ENCODE measurements at places on chromosomes 1 and 21.
A peak's percentile ranks its signal among the peaks of the same experiment; 100 is the strongest.

- peak; percentile 57 for DNase-seq
Observed at GRCh38 chr1:10152709-10153284, 57.6 kb upstream of the KIF1B start.

DNA sequence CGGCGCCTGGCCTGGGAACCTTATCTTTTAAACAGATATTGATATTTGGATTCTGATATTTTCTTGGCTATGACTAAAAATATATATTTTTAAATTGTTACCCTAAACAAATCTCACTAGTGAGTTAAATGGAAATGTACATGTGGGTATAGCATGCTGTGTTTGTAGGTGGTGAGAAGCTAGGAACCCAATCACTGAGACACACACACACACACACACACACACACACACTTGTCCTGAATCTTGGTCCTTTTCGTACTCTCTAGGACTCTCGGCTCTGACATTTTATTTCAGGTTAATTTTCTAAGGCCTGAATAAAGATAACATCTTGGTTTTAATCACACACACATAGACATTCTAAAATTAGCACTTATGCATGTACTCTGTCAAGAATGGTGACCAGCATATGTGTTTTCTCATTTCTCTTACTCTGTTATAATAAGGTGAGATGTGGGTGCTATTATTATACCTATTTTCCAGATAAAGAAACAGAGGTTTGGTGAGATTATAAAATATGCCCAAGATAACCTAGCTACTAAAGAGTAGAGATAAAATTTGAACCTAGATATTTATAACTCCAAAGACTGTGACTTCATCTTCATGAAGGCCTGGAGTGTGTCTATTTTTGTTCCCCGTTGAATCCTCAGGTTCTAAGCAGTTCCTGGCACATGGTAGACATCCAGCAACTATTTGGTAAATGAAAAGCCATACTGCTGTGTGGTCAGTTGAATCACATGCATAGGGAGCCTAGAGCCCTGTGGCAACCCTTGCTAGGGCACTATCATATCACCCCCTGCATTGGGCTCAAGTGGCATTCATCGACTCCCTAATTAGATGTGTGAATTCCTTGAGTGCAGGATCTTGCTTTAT is 85.0 kb upstream of the RAB3GAP2 start:
- DNase-seq: no peak

DNA sequence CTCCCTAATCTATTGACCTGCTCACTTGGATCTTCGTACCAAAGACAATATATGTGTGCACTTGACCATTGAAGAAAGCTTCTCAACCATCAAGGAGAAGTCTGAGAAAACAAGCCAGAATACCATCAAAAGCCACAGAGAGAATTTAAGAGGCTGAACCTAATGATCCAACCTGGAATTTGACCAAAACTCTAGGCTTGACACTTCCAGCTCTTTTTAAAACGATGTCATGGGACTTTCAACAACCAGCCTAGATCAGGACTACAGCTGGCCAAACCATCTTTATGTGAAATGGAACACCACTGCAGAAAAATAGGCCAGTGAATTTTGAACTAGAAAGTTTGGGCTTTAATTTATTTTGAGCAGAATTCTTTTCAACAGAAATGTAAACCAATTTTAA is 444.4 kb downstream of the LTN1 start:
- DNase-seq: no peak

GRCh38 chr21:46393451-46393940 is 65.2 kb upstream of the DIP2A start:
- DNase-seq: peak; percentile 38

DNA sequence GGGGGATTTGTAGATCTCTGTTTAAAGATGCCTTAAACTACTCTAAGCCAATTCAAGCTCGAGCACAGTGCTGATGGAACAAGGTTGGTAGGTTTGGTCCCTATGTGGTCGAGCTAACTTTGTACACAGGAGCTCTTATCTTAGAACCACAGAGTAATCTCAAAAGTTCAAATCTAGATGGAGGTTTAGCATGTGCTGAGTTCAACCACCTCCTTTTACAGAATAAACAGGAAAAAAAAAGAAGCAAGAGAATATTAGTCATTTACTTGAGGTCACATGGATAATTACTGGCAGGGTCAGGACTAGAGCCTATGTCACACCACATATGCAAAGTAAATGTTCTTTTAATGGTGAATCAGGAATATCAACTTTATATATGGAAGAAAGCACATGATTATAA is 86.2 kb downstream of the DTL start:
- no peak for DNase-seq

GRCh38 chr1:32005522-32005921 is 8.1 kb upstream of the KHDRBS1 start:
- DNase-seq: no peak

DNA sequence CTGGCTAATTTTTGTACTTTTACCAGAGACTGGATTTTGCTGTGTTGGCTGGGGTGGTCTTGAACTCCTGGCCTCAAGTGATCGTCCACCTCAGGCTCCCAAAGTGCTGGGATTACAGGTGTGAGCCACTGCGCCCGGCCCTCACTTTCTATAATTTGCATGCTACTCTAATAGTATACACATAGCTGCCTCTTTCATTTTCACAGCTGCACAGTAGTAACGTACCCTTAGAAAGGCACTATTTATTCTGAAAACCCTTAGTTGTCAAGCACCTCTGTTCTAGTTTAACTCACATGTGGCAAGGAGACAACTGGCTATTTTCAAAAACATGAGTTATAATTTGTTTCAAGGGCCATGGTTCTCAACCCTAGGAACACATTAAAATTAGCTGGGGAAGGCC is 17.2 kb downstream of the TPM3 start:
- DNase-seq: no peak

GRCh38 chr1:49346767-49347349 is 570.2 kb upstream of the BEND5 start:
- no peak for DNase-seq

Data from Right ventricle myocardium superior (tissue), 1 donor.